Nucleus accumbens (tissue), 56 donors: ENCODE measurements at places on chromosomes 12 and 14.

DNA sequence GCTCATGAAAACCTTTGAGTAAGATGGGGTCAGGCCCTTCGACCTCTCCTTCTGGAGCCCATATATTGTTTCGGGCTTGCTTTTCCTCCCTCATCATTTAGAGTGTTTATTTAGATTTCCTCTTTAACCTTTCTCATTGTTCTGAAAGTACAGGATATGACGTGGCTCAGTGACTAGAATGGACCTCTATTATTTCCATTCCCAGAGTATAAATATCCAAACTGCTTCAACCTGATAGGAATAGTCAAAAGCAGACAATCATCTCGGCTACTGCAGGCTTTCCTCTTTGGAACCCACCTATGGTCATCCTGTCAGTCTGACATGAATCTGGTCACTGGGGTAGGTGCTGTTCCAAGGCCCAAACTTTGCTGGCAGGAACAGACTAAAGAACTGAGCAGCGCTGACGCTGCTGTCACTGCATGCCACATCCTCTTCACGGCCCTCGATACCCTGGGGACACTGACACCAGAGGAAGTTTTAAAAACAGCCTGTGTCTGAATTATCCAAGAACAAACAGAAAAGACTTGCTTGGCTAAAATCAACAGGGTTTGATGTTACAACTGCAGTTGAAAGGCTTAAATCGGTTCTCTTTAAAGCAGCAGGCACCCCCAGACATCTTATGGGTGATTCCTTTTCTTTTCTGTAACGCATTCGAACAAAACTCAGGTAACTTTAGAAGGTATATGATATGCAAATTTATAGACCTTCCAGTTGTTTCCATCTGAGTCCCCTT, 5.0 kb upstream of the DDX47 start:
- peak; percentile 4 for DNase-seq

DNA sequence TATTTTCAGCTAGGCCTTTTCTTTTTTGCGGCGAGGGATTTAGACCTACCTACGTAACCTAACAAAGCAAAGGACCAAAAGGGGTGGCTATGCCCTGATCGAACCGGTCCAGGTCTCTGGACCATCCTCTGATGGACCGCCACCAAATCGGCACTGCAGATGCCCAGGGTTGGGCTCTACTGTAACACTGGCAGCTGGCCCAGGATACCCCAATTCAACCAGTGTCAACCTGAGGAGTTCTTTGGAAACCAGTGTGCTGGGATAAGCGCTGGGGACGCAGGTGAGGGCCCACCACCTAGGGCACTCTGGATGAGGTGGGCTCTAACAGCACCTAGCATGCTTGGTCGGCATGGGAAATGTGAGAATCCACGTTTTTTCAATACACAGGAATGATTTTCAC, 32.2 kb downstream of the FBXO21 start:
- DNase-seq = no peak

- no peak for DNase-seq
Measured at GRCh38 chr12:26621932-26622331, 211.1 kb downstream of the ITPR2 start.

GRCh38 chr12:46453428-46453827, 80.9 kb upstream of the SLC38A2 start:
- no peak for DNase-seq

DNA sequence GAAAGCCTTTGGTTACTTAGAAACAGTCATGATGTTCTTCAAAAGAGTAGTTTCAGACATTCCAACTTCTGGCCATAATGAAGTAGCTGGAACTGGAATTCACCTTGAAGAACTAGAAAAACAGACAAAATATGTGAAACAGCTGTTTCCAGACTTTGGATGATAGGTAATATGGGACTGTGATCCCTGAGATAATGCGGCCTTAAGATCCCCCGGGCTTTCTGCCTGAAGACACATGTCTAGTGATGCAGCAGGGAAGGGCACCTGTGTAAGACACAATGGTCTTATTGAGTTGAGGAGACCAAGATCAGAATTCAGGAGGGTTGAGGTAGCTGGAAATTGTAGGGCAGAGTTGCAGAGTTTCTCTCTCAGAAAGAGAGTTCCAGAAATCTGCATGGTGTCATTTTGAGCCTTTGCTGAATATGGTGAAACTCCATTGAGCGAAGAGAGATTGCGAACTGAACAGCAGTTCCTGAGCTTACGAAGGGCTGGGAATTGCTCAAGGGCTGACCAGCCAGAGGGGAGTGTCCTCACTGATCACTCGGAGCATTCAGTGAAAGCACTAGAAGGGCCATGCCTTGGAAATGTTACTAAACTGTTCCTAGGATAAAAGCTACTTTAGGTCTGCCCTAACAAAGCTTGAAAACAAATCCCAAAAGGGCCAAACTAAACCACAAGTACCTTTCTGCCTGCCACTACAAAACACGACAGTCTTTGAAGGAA, 41.7 kb upstream of the FRS2 start:
- no peak for DNase-seq

DNA sequence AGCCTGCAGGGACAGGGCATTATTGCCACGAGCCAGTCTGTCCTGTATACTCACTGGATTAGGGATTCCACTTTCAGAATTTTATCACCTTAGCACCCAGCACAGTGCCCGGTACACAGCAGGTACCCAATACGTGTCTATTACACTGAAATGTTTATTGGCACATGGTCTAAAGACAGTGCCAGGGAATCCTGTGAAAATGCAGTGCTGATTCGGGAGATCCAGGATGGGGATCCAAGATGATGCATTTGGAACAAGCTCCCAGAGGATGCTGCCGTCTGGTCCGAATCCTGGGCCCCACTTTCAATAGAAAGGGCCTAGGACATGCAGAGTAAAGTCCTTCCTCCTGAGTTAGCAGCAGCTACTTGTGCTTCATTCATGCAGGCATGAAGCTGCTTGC, 230.7 kb downstream of the CACNA1C start:
- DNase-seq = no peak

DNA sequence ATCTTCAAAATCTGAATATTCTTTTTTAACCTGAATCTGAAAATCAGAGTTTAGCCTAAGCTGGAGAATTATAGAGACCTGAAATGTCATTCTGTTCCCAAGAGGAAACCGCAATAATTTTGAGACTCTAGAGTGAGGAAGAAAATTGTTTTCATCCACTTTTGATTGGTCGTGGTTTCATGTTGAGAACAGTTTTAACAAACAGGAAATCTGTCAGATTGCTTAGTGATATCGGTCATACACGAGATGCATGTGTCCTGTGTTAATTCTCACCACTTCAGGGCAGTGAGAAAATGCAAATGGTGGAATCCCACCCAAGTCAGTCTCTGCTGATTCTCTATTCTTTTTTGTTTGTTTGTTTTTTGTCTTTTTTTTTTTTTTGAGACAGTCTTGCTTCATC, 1498.5 kb upstream of the TMEM132C start:
- no peak for DNase-seq

- DNase-seq = peak; percentile 17
Measured at GRCh38 chr14:60561845-60562746, 53.1 kb downstream of the SIX6 start.

DNA sequence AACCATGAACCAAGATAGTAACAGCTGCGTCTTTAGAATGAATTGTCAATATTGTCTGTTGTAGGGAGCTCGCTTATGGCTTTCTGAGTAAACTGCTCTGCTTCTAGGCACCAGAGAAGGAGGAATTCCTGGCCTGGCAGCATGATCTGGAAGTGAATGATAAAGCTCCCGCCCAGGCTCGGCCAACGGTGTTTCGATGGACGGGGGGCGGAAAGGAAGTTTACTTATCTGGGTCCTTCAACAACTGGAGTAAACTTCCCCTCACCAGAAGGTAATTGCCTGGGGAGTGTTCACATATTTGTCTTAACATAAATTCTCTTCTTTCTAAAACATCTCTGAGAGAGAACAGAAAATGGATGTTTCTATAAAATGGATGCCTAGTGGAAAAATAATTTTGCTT, 4.3 kb downstream of the PRKAB1 start:
- no peak for DNase-seq

DNA sequence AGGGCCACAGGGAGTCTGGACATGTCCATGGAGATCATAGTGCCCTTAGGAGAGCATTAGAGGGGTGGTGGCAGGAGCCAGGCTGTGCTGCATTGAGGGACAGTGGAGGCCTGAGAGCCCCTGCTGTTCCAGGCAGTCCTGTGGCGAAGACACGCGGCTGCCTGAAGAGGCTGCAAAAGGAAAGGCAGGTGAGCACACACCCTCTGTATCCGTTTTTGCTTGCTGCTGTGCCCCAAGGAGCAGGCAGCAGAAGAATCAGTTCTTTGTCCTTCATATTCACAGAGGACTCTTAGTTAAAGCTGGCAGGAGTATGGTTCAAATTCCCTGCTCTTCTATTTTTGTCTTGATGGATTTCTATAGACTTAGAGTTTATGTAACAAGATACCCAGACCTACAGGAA, 4.5 kb downstream of the SLC35E3 start:
- DNase-seq = no peak

DNA sequence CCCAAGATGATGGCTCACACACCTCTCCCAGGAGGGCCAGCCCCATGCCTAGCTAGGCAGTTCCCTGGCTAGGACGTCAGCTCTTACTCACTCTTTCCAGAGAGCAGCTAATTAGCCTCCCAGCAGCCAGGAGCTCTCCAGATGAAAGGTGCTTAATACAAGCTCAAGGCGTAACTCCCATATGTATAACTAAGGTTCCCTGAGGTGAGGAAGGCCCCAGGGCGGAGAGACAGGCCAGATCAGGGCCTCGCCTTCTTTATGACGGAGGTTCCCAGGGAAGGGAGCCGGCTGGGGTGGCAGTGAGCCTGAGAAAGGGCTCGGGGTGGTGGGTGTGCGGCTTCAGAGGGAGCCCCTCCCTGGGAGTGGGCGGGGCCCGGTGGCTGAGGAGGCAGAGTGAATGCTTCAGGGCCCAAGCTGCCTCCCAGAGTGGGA, 26.4 kb upstream of the ZFP36L1 start:
- DNase-seq = no peak

DNA sequence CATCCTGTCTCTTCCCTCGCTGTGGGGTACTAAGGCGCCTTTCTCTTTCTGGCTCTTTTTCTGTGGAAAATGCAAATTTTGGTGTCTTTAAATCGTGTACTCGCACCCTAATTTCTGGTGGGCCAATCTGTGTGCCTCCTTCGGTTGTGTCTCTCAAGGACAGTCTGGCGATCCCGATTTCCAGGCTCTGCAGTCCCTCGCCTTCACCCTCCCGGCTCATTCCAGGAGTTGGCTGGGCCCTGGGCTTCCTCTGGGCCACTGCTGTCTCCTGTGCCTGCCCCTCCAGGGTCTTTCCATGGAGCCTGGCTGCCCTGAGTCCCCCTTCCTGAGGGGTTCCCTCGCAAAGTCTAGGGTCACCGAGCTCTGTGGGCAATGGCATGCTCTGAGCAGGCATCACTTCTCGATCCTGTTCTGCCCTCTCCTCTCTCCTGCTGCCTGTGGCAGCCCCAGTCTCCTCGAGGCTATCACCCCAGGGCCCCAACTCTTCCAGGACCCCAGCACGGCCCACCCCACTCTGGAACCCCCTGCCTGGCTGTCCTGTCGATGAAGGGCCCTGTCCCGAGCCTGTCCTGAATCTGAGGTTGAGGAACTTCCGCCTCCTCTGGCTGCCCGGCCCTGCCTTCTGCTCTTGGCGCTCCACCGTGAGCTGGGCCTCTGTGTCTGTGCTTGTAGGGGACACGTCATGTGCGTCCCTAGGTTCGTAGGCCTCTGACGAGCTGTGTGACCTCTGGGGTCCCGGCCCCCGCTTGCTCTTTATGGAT, 24.1 kb downstream of the AHNAK2 start:
- DNase-seq = no peak

GRCh38 chr12:121776190-121777098, 17.0 kb downstream of the RHOF start:
- DNase-seq = no peak

- DNase-seq = peak; percentile 41
Measured at GRCh38 chr14:103721334-103722120, 5.9 kb downstream of the ZFYVE21 start.

DNA sequence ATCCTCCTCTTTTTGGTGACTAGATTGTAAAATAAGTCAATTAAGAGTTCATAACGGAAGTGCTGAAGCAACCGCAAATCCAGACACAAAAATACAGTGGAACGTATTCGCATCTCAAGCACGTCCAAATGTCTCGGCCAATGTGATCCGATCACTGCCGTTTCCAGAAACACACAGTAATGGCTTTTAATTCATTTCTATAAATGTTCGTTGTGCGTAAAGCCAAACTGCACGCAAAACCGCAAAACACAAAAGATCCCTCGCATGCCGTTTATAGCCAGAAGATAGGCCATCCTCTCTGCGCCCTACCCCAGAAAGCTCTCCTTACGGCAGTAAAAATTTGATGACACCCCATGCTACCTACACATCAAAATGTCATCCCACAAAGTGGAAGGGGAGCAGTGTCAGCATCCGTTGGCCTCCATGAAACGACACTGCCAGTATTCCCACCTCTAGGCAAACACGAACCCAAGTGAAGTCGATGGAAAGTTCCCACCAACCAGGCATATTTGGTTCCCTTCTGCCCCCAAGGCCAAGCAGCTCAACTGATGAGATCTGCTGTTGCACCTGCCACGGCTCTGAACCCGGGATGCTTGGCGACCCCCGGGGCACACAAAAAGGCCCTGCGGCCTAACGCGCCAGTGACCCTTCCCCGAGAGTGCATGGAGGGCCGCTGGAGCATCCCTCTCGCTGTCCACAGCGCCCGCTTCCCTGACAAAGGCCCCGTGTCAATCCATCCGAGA, 1.4 kb downstream of the HECTD4 start:
- DNase-seq = peak; percentile 7

DNA sequence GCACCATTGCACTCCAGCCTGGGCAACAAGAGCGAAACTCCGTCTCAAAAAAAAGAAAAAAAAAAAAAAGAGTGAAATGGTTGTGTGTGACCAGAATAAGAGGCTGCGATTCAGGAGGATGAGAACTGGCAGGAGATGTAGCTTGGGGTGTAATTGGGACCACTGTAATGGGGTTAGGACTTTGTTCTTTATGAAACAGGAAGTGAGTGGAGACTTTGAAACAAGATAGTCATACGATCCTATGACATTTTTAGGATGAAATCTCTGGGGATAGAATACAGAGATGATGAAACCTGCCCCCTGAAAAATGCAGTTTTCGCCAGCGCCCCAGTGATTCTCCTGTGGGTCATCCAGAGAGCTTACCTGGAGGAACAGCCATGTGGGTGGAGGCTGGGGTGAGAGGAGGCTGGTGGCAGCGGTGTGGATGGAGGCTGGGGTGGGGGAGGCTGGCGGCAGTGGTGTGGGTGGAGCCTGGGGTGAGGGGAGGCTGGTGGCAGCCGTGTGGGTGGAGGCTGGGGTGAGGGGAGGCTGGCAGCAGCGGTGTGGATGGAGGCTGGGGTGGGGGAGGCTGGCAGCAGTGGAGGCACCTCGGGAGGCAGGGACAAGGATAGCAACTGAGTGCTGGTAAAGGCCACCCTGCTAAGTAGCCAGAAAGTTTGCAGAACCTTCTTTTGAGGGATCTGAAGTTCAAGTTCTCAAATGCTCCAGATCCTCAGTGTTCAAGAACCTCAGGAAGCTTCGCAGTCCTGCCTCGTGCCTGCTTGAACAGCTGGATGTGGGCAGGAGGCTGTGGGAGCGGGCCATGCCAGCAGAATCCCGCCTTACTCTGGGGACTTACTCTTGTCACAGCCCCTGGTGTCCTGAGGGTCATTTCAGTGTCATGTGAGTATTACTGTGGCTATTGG, 20.2 kb downstream of the FBXL14 start:
- DNase-seq = no peak

GRCh38 chr14:101198398-101199027, 295.0 kb upstream of the RTL1 start:
- DNase-seq = no peak

- DNase-seq = no peak
Measured at GRCh38 chr14:61561104-61561503, 134.2 kb upstream of the HIF1A start.

- no peak for DNase-seq
Measured at GRCh38 chr14:65346895-65347294, 65.6 kb upstream of the FUT8 start.

GRCh38 chr12:96183734-96184370, 10.3 kb upstream of the ELK3 start:
- DNase-seq = no peak
